ENCODE measurements at places on chromosomes 7 and 10.

DNA sequence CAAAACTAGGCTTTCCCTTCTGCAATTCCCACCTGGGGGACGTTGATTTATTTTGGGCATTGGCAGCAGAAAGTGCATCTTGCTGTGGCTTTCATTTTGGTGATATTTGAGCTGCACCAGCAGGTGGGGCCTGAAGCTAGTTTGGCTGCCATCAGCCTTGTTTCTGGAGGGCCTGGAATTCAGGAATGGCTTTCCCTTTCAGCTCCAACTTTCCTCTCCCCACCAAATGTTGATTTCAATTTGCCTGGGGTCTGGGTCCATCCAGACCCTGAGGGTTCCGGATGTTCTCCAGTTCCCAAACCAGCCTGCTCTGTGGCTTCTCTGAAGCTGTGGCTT is 640.4 kb downstream of the TYW1 start:
- no peak for DNase-seq

DNA sequence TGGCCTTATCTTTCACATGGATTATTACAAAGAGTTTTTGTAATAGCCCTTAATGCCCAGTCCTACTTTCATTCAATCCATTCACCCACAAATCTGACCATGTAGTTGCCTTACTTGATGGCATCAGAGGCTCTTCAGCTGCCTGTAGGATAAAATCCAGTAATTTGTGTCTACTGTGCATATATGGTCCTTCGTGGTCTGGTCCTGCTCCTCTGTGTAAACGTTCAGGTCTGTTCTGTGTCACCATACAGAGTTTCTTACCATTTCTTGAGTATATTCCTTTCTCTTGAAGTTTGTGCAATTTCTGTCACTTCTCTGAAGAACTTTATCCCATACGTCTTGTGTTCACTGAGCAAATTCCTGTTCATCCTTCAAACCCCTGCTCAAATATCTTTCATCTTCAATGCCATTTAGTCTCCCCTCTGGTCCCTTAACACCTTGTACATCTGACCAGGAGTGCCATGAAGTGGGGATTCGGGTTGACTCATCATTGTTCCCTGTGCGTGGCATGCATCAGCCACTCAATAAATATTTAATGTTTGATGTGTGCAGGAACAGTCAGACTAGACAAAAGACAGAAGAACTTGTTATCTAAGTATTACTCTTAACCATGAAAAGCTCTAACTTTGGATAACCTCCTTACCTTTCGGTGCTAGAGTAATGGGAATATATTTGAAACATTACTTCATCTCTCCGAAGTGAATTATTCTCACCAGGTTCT is 98.6 kb upstream of the RPA3 start:
- DNase-seq = no peak

DNA sequence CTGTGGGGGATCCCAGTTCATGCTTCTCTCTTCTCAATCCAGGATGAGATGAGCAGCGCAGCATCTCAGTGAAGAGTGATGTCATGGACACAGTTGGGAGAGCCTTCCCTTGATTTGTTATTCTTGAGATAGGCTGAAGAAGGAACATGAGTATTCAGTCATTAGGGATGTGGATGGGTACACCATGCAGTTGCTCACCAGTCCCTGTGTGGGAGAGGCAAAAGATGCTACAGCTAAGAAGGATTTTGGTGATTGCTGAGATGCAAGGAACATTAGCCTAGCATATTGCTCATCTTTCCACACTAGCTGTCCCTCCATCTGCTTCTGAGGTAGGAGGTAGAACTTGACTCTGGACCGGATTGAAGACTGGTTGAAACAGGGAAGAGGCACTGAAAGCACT is 179.6 kb downstream of the GALNT17 start:
- DNase-seq = no peak

- DNase-seq = no peak
Measured at GRCh38 chr7:88347090-88347489, 40.4 kb upstream of the STEAP4 start.

- no peak for DNase-seq
Measured at GRCh38 chr7:46153951-46154787, 233.1 kb upstream of the IGFBP3 start.

DNA sequence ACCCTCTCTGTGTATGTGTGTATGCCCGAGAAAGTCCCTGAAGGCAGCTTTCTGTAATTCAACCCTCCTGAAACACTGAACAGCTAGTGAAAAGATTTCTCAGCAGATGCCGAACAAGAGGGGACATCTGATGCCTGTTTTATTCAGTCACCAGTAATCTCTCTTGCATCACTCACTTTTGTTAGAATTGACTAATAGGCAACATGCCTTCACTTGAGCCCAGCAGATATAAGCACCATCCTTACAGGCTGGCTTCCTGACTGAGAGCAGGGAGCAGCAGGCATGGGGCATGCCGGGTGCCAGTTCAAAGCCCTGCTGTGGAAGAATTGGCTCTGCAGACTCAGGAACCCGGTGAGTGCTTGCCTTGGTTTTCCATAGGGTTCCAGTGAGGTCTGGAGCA is at the start of gene ABCA13:
Gene ABCA13, plus strand, starts transcription at position 257 of the 400 bp plus-strand sequence. Its CDS starts 26 bp downstream, at position 283.
- DNase-seq = no peak

DNA sequence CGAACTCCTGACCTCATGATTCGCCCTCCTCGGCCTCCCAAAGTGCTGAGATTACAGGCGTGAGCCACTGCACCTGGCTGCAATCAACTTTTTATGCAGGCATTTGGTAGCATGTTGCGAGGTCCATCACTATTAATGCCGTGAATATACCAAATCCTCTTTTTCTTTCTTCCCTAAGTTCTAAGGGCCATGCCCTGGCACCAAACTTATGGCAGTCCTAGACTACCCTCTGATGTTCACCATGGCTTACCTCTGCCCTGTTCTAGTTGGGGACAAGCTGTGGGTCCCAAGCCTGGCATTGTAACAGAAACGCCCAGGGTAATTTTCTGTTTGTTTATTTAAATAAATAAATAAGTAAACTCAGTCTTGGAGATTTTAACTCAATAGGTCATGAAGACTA is 13.3 kb downstream of the PRSS2 start:
- no peak for DNase-seq

DNA sequence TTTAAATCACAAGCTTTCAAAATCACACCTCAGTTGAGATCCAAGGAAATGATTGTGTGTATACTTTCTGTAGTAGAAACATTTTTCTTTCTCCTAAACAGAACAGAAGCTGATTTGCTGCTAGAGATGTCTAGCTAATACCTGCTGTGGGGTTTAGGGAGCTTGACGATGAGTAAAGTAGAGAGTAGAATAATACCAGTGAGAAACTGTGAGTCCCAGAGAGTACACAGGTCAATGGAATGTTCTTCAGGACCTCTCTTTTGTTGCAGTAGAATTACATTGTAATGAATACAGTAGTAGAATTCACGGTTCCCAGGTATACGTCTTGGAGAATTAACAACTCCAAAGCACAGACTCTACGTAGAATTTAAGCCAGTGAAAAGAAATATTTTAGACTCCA is 18.0 kb downstream of the TRUB1 start:
- no peak for DNase-seq

- DNase-seq = no peak
Measured at GRCh38 chr10:47268696-47269095, 31.3 kb upstream of the GDF10 start.

GRCh38 chr10:103197174-103197573 is 4.1 kb upstream of the NT5C2 start:
- no peak for DNase-seq

DNA sequence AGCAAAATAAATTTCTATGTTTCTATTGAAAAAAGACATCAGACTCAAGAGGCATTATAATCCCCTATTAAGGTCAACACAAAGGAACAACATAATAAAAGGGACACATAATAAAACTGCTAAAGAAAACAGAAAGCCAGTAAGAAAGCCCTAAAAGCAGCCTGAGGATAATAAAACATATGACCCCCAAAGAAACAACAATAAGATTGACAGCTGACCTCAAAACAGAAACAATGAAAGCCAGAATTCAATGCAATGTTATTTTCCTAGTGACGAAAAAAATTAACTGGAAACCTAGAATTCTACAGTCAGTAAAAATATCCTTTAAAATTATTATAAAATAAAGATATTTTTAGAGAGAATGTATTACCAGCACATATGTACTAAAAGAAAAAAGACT is 44.9 kb upstream of the FAM171A1 start:
- DNase-seq = no peak

DNA sequence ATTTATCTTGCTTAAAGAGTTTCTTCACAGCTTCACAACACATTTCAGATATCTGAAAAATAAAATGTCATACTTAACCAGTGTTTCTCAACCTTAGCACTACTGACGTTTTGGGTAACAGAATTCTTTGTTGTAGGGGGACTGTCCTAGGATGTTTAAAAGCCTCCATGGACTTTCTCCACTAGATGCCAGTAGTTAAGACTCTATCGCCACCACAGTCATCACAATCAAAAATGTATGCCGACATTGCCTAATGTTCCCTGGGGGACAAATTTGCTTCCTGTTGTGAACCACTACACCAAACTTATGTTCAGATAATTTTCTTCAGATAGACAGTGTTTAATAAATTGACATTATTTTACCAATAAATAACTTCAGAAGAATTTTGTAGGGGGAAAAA is 13.4 kb downstream of the NOC3L start:
- DNase-seq = no peak

DNA sequence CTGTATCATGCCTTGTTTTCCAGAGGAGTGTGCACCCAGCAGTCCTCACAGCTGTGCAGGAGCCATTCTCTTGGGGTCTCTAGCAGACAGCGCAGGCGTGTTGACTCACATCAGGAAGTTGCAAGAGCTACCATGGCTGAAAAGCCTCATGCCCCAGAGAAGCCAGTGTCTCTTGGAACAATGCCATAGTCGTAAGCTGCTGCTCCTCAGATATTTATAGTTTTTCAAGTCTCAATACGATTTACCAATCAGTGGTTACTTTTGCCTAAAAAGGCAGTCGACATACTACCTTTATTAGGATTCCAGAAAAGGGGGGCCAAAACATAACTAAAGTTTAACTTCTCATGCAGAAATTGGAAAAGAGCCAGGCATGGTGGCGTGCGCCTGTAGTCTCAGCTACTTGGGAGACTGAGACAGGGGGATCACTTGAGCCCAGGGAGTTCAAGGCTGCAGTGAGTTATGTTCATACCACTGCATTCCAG is 407.7 kb downstream of the PARD3 start:
- no peak for DNase-seq

DNA sequence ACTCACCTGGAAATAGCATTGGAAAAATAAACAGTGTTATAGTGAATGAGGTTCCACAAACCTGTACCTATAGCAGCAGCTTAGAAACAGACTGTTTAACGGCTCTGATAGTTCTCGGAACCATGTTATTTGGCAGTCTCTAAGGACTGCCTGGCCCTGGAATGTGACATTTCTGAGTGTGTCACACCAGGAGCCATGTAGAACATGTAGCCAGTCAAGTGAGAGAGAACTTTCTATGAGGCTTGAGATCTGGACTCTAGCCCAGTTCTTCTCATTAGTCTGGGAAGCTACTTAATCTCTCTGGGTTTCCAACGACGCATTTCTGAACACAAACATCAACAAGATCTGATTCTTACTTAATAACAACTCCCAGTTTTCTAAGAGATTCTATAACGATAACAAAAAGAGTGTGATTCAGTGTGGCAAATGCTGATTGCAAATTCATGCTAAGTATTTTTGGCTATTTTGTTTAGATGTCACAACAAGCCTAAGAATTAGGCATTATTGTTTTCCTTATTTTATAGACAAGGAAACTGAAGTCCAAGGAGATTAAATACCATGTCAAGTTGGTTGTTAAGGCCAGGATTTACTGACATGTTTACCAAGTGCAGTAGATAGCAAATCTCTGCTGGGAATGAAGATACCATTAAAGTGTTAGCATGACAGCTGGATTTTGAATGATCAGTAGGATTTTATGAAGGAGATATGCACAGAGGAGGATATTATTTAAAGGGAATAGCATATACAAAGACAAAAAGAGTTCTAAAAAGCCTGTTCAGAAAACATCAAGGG is 47.2 kb downstream of the APBB1IP start:
- no peak for DNase-seq

DNA sequence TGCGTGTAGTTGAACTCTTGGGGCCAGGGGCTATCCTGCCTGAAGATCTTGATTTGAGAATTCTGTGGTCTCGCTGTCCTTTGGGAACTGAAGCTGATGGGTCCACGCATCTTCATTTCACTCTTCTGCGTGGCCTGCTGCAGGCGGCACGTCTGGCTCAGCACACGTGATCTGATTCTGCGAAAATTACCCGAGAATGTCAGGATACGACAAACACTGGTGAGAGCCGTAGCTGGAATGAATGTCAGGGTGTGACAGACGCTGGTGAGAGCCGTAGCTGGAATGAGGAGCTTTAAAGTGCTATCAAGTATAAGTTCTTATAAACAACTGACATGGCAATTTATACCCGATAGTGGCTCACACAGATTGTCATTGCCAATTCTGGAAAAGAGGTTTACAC is 44.6 kb upstream of the CFAP46 start:
- DNase-seq = no peak

- no peak for DNase-seq
Measured at GRCh38 chr10:125538947-125539731, 143.8 kb downstream of the TEX36 start.

DNA sequence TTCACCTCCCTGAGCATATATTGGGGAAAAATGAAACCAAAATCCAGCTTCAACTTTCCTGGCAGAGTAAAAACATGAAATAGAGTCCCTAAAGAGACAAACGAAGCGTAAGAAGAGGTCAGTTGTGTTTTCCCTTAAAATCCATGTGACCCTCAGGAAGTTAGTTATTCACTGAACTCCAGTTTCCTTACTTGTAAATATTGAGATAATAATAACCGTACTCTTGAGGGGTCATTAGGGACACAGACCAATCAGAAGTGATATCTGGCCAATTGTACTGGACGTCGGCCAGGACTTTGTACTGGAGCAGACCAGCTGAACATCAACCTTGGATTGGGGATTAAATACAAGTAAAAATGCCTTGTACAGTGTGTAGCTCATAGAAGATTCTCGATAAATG is 167.0 kb downstream of the GATA3 start:
- DNase-seq = no peak

GRCh38 chr7:16801111-16801542 is 3.7 kb downstream of the AGR2 start:
- no peak for DNase-seq

GRCh38 chr10:85916286-85916685 is 450.3 kb downstream of the GRID1 start:
- no peak for DNase-seq

GRCh38 chr10:3000048-3000447 is 67.3 kb upstream of the PFKP start:
- no peak for DNase-seq

All from stimulated activated CD8-positive, alpha-beta memory T cell treated with anti-CD3 and anti-CD28 coated beads, Interleukin-12 subunit alpha, Interleukin-12 subunit beta, amount 100 ng/mL, for 1 hour (primary cell).